ENCODE measurements at places on chromosomes 6 and 20.

GRCh38 chr6:34237316-34237721, 646 bp downstream of the HMGA1 start:
- DNase-seq = no peak

DNA sequence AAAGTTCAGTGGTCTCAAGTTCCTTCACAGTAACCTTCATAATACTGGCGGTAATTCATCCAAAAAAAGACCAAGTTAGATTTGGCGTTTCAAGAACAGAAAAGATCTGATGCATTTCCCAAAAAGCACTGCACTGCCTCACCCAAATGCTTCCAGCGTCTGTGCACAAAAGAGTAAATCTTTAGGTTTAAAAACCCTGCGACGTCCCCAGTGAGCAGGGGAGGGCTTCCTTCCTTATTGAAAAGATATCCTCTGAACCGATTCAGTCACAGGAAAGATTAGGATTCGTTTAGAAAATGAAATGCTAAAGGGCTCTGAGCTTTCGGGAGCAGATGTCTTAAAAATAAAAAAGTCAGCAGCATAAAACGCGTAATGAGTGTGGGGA, 654 bp downstream of the TBC1D7 start:
- DNase-seq = no peak

- no peak for DNase-seq
These were observed 102.2 kb downstream of the PREX1 start for GRCh38 chr20:48725555-48725991.

- DNase-seq = no peak
These were observed 304.5 kb upstream of the MAP3K7 start for GRCh38 chr6:90891355-90891754.

GRCh38 chr6:72350296-72350881, 271.5 kb upstream of the KCNQ5 start:
- DNase-seq = no peak

DNA sequence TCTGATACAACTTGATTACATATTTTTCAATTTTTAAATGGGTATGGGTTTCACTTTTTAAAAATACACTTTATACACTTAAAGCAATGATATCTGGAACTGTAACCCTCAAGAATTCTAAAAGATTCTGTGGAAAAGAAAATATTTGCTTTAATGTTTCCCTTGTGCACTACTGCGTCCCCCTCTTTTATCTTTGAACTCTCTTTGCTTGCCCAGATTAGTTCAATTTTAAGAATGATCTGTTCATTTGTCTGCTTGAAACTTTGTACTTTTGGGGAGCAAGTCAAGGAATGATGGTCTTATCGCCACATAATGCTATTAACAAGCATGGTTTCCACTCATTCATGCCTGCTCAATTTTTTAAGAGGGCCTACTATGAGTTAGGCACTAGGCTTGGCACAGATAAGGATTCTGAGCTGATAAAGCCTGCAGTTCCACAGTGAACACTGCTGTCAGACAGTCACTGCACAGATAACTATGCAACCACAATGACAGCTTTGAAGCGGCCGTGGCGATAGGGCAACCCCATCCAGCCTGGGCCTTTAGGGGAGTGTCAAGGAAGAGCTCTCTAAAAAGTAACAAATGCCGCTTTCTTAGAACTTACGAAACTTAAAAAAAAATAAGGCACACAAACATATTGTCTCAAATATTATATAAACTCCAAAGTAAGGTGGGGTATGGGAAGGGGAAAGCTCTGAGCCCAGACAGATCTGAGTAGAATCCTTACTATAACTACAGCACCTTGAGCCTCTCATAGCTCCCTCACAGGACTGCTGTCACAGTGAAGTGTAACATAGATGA, 29.7 kb downstream of the FYN start:
- DNase-seq = no peak

DNA sequence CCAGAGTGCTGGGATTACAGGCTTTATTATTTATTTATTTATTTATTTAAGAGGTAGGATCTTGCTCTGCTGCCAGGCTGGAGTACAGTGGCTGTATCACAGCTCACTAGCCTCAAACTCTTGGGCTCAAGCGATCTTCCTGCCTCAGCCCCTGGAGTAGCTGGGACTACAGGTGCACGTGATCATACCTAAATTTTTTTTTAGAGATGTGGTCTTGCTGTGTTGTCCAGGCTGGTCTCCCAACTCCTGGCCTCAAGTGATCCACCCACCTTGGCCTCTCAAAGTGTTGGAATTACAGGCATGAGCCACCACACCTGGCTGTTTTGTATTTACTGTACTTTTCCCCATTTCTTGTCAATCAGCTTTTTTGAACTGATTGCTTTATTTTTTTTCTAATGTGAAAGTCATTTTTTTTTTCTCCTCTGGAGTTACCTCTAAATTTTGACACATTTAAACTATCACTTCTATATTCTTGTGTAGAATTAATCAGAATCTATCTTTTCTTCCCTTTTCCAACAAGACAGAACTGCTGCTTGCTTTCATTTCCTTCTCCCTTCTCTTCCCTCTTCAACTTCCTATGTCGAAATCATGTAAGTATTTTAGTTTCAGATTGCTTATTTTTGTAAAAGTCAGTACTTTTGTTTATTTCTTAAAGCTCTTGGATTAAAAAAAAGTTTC, 12.0 kb downstream of the PANK2 start:
- no peak for DNase-seq

Measured in fibroblast of skin of back (primary cell).